SIG-M5 (cell line): ENCODE measurements at places on chromosomes 3 and 15.

GRCh38 chr3:188584162-188584529 is 430.2 kb downstream of the LPP start:
- no peak for DNase-seq

GRCh38 chr3:120473896-120474675 is 23.3 kb upstream of the FSTL1 start:
- DNase-seq, result no peak

- DNase-seq, result no peak
These were observed 313.4 kb downstream of the BCHE start for GRCh38 chr3:165523801-165524200.

DNA sequence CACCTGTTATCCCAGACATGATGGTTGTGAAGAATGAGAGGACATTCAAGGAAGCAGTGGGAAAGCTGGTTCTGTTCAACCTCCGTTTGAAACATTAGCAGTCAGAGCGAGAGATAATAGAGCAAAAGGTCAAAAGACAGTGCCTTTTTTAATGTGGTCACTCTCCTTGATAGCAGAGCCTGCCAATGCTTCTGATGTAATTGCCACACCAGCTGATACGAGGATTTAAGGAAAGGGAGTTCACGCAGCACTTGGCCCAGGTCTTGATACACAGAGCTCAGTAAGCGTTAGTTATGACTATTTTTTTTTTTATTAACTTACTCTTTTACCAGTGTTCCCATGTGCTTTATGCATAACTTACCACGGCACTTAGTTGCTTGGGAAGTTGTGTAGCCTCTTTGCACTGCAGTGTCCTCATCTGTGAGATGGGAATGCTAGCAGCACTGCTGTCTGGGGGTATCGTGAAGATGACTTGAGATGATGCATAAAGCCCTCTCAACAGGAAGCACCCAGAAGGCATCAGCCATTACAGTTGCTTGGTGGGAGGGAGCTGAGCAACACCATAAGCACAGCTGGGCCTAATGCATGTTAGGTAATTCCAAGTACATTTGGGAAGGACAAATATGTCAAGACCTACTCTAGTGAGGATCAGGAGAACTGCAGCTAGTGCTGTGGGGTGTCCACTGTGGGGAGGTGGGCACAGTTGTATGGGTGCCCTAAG is 123.3 kb upstream of the RASGRP1 start:
- no peak for DNase-seq

- DNase-seq, result no peak
These were observed 1037.8 kb downstream of the OTOL1 start for GRCh38 chr3:162534431-162534830.

- DNase-seq, result no peak
These were observed 241.2 kb downstream of the NTRK3 start for GRCh38 chr15:88015228-88015860.

DNA sequence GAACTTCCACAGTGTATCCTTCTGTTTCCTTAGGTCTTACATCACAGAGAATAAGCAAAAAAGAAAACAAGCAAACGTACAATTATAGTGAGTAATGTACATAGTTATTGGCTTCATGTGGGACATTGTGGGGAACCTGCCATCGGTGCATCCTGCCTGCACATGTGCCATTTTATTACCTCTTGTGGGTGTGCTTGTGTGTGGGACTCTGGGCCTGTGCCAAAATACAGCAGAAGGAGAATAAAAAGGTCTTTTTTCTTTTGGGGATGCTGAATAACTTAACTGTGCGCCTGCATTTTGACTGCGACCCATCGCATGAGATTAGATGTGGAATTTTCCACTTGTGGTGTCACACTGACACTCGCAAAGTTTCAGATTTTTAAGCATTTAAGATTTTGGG is 169.6 kb upstream of the DCBLD2 start:
- no peak for DNase-seq

DNA sequence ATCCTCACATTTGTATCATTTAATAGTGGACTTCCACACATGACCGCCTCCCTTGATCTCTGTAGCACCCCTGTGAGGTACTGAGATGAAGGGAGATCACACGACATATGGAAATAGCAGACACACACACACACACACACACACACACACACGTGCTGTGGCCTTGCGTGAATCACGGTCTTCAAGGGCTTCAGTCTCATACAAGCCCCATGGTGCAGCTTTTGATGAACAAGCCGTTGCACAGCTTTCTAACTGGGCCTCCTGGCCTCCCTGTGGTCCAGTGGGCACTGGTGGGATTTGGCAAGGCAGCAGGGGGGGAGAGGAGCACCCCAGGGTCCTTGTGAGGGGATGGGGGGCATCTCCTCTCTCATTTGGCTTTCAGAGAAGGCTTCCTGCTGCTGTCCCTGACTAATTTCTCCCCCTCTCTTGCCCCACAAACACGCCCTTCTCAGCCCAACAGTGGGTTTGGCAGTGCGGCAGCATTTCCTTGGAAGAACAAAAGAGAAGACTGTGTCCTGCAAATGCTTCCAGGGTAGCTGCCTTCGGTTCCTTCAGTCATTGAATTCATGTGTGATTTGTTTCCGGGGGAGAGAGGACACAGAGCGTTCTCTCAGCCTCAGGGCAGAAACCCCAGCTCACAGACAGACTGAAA is 98.7 kb downstream of the SMAD6 start:
- DNase-seq, result no peak

DNA sequence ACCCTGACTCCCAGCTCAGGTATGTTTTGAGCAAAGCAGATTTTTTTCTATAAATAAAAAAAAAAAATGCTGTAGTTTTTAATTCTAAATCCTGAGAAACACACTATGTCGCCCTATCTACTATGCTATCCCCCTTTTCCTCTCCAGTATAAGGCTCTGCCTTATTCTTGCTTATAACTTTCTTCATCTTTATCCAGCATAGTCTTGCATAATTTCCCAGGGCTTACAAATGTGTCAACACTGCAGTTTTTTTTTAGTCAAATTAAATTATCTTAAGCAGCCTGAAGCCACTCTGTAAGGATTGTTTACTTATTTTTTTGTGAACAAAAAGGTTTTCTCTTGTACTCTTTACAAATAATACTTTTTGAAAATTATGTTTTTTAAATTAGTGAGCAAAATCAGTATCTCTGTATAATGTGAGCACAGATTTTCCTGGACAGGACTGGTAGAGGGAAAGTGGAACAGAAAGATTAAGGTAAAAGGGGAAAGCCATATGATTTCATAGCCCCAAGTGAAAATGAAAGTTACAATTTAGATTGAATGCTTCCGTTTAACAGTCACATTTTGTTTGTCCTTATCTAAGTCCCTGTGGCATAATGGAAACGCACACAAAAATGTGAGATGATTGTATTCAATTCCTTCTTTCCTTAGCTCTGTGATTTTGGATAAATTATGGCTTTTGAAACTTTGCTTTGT is 5.6 kb upstream of the PYDC2 start:
- no peak for DNase-seq

DNA sequence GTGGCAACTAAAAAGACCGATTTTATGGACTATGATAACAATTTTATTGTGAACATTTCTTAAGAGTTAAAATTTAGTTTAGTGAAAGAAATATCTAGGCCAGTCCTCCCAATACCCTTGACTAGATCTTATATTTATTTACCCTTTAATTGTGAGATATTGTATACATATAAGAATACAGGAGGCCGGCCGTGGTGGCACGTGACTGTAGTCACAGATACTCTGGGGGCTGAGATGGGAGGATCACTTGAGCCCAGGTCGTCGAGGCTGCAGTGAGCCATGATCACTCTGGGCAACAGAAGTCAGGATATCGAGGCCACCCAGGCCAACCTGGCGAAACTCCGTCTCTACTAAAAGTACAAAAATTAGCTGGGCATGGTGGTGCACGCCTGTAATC is 756 bp upstream of the RMDN3 start:
- DNase-seq, result no peak

DNA sequence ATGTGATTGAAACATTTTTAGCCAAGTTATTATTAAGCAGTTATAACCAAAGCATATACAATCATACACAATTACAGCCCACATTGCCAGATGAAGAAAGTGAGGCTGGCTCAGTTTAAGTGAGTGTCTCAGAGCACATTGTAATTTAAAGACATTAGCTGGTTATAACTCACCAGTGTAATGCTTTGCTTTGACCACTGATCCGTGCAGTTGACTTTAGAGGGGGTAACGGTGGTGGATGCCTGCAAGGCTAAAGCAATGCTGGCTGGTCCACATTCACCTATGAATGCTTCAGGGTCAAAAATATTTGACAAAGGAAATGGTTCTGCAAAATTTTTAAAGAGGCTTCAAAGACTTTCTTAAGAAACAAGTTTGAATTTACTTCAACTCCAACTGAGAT is 1.2 kb downstream of the C3orf85 start:
- no peak for DNase-seq

- DNase-seq, result no peak
These were observed 46.5 kb downstream of the CPA3 start for GRCh38 chr3:148911592-148911991.

DNA sequence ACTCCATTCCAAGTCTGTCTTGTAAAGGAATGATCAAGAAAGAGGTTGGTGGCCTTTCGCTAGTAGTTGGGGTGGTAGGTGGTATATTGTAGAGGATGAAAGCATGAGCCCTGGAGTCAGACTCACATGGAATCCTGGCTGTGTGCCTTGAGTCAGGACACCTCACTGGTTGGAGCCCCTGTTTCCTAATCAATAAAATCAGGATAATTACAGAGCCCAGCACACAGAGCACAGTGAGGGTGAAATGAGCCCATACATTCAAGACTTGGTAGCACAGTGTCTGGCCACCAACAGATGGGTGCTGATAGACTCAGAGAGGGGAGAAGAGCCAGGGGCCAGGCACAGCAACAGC is 95.1 kb upstream of the MYZAP start:
- no peak for DNase-seq

DNA sequence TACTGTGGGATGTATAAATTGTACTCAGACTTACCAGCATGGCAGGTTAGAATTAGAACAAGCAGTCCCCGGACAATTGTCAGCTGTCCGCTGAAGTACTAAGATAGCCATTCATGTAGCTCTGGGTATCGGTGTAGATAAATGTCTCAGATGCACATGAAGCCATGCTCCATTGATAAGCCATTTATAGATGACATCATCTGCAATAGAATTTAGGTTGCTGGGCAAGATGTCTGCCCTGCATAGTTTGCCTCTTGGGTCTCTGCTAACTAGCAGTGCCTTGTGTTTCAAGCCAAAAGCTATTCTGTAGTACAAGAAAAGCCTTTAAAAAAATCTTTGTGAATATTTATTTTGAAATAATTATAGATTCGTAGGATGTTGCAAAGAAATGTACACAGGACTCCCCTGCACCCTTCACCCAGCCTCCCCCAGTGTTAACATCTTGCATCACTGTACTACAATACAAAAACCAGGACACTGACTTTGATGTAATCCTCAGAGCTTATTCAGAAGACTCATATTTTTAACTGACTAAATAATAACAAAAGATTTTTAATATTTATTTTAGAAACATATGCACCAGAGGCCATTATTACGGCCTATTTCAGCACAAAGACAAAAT is 220.6 kb upstream of the THRB start:
- DNase-seq, result no peak

DNA sequence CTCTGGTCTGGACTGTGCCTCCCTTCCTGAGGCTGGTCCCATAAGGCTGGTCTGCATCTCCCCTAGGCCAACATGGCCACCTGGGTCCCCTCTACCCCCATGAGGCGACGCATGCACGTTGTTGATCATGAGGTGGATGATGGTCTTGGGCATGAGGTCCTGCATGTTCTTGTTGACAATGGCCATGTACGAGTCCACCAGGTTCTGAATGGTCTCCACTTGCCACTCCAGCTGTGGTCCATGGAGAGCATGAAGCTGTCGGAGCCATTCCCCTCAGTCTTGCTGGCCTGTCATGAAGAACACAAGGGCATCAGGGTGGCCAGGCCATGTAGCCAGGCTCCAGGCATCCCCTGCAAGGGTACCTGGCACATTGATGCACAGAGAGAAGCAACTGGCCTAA is 27.1 kb upstream of the CSPG4 start:
- DNase-seq, result no peak

GRCh38 chr3:141380987-141381386 is 12.7 kb downstream of the ZBTB38 start:
- DNase-seq, result no peak

DNA sequence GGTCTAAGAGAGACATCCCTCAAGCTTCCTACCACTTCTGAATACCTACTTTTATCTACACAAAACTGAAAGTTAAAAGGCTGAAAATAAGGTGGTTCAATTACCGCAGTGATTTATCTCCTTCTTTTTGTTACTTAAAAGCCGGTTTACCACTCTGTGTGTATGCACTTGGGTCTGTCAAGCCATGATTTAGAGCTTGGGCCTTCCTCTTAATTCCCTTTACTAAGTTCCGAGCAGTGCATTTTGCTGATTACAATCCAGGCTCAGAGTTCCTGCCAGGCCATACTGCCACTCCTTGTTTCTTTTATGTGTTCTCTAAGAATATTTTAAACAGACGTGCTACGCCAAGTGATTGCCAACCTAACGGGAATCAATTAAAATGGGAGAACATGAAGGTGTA is 16.5 kb downstream of the KCTD6 start:
- no peak for DNase-seq

DNA sequence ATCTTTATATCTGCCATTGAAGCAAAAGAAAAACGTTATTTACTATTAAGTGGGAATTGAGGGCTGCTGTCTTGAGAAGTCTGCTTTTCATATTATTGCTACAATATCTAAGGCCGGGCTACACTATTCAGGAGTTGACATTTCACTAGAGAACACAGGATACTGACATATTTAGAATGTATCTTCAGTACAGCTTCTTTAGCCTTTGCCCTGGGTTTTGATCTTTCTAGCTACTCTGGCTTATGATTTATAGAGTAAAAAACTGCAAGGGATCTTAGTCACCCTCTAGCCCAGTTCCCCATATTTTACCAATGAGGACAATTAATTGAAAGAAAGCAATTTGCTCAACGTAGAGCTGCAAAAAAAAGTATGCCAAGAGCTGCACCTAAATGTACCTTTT is 307.4 kb upstream of the DPPA4 start:
- no peak for DNase-seq

DNA sequence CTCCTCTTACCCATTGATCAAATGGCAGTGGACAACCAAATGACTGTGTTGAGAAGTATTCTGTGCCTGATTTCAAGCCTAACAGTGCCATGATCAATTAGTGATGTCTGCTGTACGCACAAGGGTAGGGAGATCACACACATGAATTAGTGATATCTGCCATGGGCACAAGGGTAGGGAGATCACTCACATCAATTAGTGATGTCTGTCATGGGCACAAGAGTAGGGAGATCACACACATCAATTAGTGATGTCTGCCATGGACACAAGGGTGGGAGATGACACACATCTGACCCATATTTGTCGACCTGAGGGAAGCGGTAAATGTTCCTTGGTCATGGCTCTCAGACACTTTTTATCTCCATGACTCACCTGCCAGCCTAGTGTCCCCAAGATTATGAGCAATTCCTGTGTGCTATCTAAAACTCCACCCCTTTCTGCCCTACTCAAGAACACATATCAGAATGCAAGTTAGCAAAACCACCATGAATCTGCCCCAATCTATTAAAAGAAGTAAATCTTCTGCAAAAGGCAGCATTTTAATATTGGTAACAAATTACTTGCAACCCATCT is 165.0 kb downstream of the NTRK3 start:
- no peak for DNase-seq

- no peak for DNase-seq
These were observed 20.4 kb downstream of the TMOD2 start for GRCh38 chr15:51771773-51772172.
